Activated T-helper 9 cell treated with anti-CD3 and anti-CD28 coated beads, Interleukin-2, amount 50 U/mL, for 16 hours (primary cell): ENCODE measurements at places on chromosomes 7 and 10.

DNA sequence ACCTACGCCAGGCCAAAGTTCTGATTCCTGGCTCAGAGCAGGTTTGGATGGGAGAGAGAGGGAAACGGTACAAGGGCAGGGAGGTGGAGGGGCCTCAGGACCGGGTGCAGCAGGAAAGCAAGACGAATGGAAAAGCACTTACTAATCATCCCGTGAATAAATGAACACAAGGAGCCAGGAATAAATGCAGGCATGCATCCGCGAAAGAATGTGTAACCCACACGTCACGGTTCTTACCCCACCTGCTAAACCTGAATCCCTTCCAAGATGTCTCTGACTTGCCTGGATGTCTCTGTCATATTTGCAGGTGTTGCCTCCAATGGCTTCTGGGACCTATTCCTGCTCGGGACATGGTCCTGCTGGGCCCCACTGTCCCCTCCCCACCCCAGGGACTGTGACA, 335.2 kb upstream of the RNF32 start:
- no peak for DNase-seq

DNA sequence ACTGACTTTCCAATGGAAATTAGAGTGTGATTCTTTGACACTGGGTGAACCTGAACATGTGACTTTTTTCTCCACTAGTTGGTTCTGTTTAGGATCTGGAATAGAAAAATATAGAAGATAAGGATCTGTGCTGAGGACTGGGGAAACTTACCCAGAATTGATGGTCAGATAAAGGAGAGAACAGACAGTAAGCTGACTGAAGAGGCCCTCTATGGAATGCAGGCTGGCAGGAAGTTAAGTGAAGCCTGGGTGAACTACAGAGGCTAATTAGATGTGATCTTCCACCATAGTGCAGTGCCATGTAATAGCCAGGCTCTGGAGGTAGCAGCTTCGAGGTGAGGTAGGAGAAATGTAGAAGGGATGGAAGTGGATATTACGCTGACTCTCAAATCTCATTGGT, 455.3 kb downstream of the PLXDC2 start:
- DNase-seq = no peak

GRCh38 chr7:77327067-77327931, 88.8 kb downstream of the GSAP start:
- no peak for DNase-seq

DNA sequence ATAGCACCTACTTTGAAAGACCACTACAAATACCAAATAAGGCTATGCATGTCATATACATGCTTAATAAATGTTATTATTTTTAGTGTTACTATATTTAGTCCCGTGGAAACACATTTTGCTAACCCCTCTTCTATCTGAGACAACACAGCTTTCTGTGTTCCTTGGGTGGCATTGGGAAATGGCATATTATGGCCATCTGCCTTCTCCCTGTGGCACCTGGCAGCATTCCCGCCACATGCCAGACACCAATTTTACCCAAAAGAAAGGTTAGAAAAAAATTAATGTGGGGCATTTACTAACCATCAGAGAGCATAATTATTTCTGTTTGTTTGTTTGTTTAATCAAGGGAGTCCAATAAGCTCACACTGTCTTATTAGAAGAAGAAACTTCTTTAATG, 168.6 kb upstream of the ETV1 start:
- no peak for DNase-seq

- DNase-seq = no peak
Observed at GRCh38 chr10:43124574-43125273, 13.5 kb upstream of the CSGALNACT2 start.

- DNase-seq = no peak
Observed at GRCh38 chr10:69866246-69866687, 64.6 kb downstream of the COL13A1 start.

DNA sequence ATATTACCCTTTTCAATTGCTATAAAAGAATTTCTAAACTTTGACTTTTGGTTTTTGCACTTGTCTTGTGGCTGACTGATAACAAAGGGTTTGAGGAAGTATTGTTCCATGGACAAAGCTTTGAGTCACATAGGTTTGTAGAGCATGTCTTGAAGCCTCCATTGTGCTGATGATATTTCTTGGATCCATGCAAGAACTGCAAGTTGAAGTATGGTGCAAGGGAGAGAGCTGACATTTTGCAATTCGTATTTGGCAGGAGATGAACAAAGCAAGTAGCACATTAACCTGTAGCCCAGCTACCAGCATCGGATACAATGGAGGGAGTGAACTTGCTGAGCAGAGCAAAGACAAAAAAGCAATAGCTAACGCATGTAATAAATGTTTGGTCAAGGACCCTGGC, 23.4 kb downstream of the MGAM2 start:
- DNase-seq = no peak

- DNase-seq = no peak
Observed at GRCh38 chr10:87860816-87861403, 2.4 kb downstream of the KLLN start.

DNA sequence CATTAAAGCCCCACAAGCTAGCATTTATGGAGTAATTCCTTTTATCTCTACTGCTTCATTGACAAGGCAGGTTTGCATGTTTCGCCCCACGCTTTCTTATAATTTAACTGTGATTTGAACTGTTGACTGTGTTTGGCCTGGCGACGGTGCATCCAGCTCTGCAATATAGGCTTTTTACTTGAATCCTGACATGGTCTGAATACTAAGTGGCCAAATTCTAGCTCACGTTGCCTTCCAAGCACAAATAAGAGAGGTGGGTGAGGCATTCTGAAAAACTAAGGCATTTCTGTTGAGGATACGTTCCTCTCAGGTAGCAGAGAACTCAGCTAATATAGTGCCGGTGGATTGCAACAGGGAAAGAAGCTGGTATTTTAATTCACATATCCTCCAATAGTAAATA, 61.8 kb downstream of the NRP1 start:
- DNase-seq = no peak

DNA sequence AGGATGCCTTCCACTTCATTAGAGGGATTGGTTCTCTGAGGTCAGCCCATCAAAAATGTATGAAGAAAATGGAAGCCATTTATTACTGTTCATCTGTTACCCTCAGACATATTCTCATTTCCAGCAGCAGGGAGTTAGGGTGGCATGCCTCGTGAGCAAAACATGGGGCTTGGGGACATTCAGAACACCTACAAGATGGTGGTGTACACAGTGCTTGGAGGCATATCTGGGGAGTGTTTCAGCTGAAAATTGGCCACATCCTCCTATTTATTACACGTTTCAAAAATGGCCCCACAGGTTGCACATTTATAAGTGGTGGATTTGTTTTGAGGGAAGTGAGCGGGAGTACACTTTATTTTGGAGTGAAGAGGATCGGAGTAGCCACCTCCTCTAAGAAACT, 93.4 kb downstream of the SPAG6 start:
- no peak for DNase-seq

DNA sequence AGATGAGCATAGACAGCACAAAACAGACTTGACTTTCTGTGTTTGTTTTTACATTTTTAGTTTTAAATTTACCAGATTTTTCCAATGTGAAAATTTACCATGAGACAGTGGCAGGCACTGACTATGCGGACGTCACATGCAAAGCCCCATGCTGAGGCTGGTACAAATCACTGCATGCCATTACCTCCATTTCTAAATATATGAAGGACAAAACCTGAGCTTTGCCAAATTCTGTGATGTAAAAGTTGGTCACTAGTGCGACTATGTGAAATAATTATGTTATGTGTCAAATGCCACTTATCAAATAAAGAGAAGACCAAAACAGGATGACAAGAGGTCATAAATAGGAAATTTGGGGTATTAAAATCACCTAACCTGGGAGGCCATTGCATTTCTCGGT, 22.1 kb downstream of the NRAP start:
- DNase-seq = no peak

GRCh38 chr10:60835049-60835448, 56.8 kb downstream of the CDK1 start:
- no peak for DNase-seq

DNA sequence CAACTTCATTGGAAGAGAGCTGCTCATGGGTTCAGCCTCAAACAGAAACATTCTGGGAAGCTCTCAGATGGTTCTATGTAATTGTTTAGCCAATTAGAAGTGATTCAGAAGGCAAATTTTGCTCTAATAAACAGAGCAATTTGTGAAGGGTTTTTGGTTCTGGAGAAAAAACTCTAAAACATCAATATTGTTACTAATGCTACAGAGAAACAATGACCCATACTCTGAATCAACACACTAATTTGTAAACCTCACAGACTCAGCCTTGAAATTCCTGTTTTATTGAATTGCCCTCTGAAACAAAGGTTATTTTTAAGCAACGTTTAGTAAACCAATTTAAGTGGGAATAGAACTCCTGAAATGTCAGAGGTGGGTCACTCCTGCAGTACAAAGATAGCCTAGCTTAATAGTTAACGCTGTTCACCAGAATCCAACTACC, 171.6 kb upstream of the SVIL start:
- no peak for DNase-seq

DNA sequence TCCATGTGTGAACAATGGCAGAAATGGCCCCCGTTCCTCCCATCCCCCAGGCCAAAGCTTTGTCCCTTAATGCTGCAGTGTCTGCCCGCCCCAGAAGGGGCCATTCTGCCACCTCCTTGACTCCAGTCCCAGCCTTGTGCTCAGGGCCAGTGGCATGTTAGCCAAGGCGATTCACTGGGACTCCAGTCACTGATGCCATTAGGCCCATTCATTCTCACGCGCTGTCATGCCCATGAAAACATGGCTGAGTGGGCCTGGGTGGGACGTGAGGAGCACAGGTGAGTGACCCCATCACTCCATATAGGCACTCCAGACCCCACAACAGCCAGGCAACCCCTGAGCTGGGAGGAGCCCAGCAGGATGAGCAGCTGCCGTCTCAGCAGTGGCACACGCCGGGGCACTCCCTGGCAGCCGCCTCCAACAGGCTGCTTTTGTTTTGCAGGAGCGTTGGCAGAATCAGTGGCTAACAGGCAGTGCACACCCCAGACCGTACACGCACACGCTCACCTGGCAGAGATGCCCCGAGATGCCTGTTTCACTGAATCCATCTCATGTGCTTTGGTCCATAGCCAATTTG, 79.5 kb downstream of the TCERG1L start:
- DNase-seq = no peak

GRCh38 chr10:57628592-57629284, 639.0 kb downstream of the IPMK start:
- no peak for DNase-seq
